C1 segment of cervical spinal cord (tissue), 14 donors: ENCODE measurements at places on chromosomes 13 and 19.

GRCh38 chr19:39481229-39481545, 549 bp downstream of the TIMM50 start:
- no peak for DNase-seq

- DNase-seq, result no peak
These were observed 4.0 kb upstream of the UBE2M start for GRCh38 chr19:58562122-58563033.

GRCh38 chr19:27734496-27735220, 1478.3 kb downstream of the UQCRFS1 start:
- no peak for DNase-seq

DNA sequence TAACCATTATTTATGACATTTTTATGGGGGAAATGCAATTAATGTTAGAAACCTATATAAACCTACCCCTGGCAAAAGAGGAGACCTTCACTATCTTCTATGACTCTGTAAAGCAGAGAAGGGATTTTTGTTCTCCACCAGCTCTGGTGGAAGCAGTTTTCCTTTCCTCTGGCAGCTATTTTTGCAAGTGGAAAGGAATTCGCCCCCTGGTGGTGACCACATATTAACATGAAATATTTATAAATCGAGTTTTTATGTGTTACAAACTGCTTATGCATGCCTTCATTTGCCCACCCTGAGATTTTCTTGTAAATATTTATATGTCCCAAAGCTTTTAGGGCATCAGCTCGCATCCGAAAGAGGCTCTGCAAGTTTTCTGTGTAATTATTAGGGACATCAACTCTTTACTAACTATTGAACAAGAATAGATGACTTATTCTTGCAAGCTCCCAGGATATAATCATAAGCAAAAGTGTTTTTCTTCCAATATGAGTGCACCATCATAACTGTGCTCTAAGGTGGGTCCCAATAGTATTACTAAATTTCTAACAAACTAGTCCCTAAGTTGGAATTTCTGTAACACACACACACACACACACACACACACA, 62.4 kb downstream of the SERTM1 start:
- DNase-seq, result no peak

DNA sequence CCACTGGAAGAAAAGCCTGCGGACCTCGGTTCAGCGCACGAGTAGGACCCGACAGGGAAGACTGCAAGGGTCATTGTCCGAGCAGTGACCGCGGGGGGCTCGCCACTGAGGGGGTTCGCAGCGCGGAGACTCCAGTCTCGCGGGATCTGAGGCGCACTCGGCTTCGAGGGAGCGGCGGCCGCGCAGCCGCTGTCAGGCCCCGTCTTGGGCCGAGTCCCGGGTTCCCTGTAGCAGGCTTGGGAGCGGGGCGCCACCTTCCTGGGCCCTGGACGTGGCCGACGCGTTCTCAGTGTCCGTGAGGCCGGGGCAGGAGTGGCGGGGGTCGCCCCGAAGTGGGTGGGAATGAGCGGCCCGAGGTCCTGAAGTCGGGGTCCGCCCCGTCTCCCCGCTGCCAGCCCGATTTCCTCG, 474 bp upstream of the FAM174C start:
- DNase-seq, result no peak

DNA sequence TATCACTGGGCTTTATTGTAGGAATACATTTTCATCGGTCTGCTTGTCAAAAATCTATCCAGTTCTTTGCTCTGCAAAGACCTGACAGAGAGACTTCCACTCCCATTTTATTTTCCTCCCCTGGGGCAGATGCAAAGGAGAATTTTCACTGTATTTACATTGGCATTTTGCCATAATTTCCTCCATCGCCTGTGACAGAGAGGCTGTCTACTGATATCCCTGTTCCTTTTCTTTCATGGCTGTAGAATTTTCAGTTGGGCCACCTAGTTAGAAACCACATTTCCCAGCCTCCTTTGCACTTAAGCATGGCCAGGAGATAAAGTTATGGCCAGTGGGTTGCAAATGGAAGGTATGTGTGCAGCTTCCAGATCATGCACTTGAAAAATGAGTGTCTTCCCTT, 89.3 kb downstream of the NUFIP1 start:
- no peak for DNase-seq

DNA sequence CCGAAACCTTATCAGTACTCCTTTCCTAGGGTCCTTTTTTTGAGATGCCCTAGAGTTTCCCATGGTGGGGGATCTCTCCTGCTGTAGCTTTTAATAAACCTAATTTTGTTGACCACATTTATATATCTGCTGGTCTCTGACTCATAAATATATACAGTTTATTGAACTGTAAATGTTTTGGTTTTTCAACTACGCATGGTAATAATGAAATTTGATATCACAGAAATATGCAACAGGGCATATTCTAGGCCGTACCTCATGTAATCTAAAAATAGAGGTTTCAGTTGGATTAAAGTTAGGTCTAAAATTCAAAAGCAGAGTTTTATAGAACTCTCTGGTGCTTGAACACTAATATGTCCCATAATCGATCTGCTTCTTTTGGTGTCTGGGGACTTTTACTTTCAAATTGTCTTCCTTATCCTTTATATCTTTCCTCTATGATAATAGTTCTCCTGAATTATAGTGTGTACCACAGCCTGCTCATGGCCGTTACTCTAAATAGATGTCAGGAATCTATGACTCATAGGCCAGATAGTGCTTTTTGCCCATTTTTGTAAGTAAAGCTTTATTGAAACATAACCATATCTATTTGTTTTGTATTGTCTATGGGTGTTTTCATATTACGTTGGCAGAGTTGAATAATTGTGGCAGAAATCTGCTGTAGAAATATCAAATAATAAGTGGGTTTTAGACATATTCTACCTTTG, 324.8 kb upstream of the PCDH9 start:
- DNase-seq, result no peak

DNA sequence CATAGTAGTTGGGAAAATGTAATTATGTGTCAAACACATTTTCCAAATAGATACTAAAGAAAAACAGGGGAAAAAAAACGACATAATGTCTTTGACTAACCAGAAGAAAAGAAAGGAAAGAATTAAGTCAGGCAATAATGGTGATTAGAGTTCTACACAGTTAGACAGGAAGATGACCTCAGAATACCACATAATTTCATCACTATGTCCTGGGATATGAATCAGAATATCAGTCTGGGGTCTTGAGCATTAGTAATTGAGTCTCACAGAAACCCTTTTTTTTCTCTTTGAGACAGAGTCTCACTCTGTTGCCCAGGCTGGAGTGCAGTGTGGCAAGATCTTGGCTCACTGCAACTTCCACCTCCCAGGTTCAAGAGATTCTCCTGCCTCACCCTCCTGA, 503.4 kb downstream of the SLITRK1 start:
- DNase-seq, result no peak

DNA sequence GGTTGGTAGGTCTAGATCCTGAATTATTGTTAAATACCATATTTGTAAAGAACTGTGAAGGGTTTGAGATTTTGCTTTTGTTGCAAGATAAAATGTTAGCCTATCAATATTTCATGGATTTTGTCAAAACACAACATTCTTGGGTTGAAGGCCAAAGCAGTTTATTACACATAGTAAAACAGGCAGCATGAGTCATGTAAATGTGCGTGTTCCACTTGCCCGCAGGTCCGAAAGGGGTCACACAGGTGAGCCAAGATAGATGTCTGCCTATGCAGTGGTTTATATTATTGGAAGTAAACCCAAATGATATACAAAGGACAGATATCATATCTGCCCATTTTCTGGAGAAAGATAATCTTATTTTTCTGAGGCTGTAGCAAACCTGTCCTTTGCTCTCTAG, 1654.4 kb upstream of the SPRY2 start:
- DNase-seq, result no peak

DNA sequence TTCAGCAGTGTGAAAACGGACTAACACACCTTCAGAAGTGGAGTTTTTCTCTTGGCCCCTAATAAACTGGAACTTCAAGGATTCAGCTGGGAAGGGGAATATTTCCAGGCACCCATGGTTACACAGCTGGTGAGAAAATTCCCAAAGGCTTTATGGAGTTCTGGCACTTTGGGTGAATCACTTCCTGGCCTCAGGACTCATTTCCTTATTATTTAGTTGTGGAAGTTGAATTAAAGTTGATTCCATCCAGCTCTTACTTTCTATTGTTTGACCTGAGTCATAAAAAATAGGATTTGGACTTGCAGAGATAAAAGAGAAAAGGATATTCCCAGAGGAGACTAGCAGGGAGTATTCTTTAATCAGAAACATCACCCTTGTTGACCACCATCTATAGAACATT, 882.1 kb downstream of the UQCRFS1 start:
- DNase-seq, result no peak

DNA sequence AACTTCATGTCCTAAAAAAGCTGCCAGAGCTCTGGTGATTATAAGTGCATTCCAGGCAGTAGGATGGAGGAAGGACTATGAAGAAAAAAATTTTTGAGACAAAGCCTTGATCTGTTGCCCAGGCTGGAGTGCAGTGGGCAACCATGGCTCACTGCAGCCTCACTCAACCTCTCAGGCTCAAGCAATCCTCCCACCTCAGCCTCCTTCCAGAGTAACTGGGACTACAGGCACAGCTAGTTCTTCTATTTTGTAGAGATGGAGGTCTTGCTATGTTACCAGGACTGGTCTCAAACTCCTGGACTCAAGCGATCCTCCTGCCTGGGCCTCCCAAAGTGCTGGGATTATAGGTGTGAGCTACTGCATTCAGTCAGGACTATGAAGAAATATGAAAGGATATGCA, 161.2 kb downstream of the IRS2 start:
- no peak for DNase-seq

DNA sequence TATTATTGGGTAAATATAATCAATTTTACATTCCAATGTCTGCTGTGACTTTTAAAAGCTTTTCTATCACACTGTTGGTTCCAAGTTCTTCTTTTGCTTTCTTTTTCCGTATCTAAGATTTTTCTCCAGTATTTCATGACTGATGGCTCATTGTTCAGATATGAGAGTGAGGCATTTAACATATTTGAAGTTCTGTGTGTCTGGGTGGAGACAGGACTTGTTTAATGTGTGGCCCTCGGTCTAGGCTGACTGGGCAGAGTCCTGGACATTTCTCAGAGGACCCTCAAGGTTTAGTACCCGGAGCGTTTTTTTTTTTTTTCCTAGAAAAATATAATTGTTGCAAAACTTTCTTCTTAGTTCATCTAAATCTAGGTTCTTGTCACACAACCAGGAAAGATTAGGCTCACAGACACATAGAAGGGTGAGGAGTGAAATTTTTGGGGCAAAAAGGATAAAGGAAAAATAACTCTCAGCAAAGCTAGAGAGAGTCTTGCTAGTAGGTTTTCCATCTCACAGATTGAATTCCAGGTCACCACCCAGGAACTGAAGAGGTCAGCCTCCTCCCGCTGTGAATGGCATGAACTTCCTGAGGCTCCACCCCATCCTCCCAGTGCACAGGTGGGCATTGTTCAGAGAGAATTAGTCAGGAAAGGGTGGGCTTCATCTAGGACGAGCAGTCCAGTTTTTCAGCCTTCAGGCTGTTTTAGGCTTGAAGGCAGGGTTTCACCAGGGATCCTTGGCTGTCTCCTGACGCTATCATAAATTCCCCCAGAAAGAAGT, 1002.4 kb upstream of the PCDH9 start:
- no peak for DNase-seq

GRCh38 chr13:100196375-100196774, 107.5 kb downstream of the PCCA start:
- DNase-seq, result no peak

- no peak for DNase-seq
These were observed 15.4 kb downstream of the RB1 start for GRCh38 chr13:48318821-48319511.

- DNase-seq, result no peak
These were observed 1.8 kb downstream of the TNPO2 start for GRCh38 chr19:12721656-12722565.

DNA sequence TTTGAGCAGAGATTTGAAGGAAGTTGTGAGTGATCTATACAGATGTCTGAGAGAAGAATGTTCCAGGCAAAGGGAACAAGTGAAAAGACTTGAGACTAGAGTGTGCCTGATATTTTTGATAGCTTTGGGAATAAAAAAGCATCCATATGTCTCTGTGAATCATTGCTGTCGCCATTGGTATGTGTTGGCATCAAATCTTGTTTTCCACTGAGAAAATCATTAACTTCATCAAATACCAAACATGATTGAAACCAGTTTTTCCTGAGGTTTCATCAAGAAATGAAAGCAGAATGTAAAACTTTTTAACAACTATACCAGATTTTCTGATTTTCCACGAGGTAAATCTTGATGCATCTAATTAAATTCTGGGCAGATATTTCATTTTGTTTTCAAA, 862.6 kb downstream of the DIAPH3 start:
- DNase-seq, result no peak
